ENCODE measurements at places on chromosomes 6 and 20. TPM values are rescaled to one million over a fixed set of nuclear protein-coding genes. Genes with fewer than 3 reads are reported as not detected.

TSHZ2 gene
- total RNA-seq: 0.11 TPM

LRRC73 gene
- 0.69 TPM for total RNA-seq

ADGRF1 gene
- not detected for total RNA-seq

SNX9 gene
- total RNA-seq: not detected

- DNase-seq: no peak
Observed at GRCh38 chr6:44007818-44008621, 119.2 kb downstream of the MRPL14 start.

DNA sequence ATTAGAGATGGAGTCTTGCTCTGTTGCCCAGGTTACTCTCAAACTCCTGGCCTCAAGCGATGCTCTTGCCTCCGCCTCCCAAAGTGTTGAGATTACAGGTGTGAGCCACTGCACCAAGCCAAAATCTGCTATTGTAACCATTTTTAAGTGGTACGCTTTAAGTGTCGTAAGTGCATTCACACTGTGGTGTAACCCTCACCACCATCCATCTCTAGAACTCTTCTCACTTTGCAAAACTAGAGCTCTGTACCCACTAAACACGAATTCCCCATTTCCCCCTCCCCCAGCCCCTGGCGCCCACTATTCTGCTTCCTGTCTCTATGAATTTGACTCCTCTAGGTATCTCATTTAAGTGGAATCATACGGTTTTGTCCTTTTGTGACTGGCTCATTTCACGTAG, 2.8 kb upstream of the FAM83C start:
- DNase-seq: no peak

DNA sequence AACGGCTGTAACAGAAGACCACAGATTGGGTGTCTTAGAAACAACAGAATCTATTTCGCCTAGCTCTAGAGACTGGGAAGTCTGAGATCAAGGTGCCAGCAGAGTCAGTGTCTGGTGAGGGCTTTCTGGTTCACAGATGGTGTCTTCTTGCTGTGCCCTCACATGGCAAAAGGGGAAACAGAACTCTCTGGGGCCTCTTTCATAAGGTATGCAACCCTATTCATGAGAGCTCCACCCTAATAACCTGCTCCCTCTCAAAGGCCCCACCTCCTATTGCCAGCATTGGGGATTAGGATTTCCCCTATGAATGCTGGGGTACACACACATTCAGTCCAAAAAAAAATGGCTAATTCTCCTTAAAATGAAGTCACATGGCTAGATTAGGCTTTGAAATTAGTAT, 10.0 kb downstream of the TXNDC5 start:
- peak; percentile 48 for DNase-seq

DNA sequence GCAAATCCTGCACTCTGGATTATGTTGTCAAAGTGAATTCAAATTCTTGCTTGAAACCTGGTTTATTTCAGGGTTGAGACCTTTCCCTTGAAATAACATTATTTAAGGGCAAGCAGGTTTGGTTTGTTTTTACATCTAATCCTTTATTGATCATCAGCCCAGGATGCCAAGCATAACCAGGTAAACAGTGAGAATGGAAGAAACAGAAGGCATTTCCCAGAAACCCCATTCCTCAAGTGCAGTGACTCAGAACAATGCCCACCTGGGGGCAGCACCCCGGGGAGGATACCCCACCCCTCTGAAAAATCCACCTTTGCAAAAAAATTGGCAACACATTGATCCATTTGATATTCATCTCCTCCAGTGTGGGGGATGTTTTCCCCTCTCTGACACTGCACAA, 32.5 kb downstream of the POFUT1 start:
- no peak for DNase-seq

GRCh38 chr6:159084493-159085091, 39.8 kb upstream of the TAGAP start:
- no peak for DNase-seq
